ENCODE measurements at places on chromosomes 12 and 14. TPM values are rescaled to one million over a fixed set of nuclear protein-coding genes. Genes with fewer than 3 reads are reported as not detected.

The KRT73 gene
- total RNA-seq, result not detected

The PCED1B gene
- total RNA-seq, result 1.3 TPM

The ACTR10 gene
- total RNA-seq, result 109 TPM

The AQP6 gene
- 0.31 TPM for total RNA-seq

The SERPINA12 gene
- total RNA-seq, result not detected

The RTL1 gene
- total RNA-seq, result not detected

The CYP46A1 gene
- total RNA-seq, result 5.3 TPM

The PIWIL1 gene
- not detected for total RNA-seq

The PTGER2 gene
- not detected for total RNA-seq

The ASCL1 gene
- 15.0 TPM for total RNA-seq

The TXNRD1 gene
- total RNA-seq, result 89.2 TPM

The VDR gene
- not detected for total RNA-seq

Data from parietal lobe (tissue), 2 donors.